ENCODE measurements at places on chromosomes 5 and 9.
A peak's percentile ranks its signal among the peaks of the same experiment; 100 is the strongest.

GRCh38 chr5:75706016-75706415, 11.2 kb downstream of the POC5 start:
- DNase-seq: no peak

DNA sequence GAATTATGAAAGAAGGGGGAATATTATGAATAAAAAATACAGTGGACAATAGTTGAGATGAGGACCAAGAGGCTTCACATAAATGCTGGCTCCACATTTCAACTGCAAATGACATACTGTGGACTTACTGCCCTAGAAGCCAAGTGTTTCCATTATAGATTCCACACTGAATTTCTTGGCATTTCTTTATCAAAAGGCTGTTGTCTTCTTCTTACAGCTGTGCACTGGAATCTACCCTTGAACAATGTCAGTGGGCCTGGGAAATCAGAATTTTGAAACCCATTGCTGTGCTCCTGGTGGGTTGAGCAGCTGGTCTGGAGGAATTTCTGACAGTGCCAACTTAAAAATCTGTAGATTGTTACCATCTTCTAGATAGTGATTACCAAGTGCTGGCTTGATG, 49.9 kb downstream of the TNC start:
- DNase-seq: no peak

DNA sequence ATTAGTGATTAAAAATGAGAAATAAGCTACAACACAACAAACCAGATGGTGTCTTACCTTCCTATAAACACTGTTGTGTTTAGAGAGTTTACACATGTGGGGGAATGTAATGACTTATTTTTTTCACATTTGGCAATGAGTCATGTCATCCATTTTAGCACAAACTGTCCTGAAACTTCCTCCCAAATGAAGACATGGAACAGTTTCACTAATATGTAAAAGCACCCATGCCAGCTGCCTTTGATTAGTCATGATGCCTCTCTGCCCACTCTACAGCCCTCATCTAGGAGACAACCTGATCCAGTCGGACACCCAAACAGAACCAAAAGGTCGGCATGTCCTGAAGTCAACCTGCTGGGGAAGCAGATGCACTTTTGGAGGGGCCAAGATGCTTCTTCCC, 98.2 kb downstream of the SEMA5A start:
- no peak for DNase-seq

DNA sequence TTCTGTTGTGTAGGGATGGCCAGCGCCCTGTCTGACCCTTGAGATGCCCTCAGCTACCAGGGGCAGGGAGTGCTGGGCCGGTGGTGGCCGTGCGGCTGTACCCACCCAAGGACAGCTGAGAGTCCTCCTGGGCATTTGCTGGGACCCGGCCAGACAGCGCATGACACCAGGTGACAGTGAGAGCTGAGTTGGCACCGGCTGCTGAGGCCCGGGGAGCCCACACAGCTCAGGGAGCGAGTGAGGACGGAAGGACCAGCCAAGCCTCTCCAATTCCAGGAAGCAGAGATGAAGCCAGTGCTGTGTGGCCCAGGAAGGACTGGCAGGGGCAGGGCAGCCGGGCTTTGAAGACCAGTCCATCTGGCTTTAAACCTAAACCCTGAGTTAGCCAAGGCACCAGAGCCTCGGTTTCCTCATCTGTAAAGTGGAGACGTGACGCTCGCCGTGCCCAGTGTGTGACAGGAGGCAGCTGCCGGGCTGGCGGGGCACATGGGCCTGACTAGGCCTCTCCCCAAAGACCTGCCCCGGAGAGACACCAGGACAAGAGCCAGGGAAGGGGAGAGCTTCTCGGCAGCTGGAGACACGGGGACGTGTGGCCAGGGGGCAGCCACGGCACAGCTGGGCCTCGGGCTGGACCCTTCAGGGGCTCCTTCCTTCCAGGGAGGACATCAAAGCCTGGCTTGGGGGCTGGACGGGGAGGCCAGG, 3.0 kb upstream of the AGPAT2 start:
- no peak for DNase-seq

DNA sequence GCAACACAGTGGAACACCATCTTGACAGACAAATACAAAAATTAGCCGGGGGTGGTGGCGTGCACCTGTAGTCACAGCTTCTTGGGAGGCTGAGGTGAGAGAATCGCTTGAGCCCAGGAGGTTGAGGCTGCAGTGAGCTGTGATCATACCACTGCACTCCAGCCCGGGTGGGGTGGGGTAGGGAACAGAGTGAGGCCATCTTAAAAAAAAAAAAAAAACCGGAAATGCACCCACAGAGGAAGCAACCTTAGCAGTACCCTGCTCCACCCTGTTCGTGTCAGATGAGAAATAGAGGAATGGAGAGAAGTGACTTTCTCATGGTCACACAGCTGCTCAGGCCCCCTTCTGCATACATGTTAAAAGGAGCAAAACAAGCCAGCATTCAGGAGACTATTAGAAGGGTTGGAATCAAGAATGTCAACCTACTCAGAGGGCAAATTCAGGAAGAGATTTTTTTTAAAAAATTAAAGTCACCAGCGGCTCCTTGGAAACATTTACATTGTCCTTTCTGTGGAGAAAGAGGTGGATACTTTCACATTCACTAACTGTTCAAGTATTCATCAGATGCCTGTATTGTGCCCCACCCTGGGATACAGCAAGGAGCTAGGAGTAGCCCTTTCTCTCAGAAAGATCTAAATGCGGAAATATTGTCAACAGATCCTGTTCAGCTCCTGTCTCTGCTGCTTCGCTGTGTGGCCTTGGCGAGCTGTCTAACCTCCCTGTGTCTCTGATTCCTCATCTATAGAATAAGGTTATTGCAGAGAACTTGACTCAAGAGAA, 41.0 kb downstream of the CYFIP2 start:
- peak; percentile 54 for DNase-seq

DNA sequence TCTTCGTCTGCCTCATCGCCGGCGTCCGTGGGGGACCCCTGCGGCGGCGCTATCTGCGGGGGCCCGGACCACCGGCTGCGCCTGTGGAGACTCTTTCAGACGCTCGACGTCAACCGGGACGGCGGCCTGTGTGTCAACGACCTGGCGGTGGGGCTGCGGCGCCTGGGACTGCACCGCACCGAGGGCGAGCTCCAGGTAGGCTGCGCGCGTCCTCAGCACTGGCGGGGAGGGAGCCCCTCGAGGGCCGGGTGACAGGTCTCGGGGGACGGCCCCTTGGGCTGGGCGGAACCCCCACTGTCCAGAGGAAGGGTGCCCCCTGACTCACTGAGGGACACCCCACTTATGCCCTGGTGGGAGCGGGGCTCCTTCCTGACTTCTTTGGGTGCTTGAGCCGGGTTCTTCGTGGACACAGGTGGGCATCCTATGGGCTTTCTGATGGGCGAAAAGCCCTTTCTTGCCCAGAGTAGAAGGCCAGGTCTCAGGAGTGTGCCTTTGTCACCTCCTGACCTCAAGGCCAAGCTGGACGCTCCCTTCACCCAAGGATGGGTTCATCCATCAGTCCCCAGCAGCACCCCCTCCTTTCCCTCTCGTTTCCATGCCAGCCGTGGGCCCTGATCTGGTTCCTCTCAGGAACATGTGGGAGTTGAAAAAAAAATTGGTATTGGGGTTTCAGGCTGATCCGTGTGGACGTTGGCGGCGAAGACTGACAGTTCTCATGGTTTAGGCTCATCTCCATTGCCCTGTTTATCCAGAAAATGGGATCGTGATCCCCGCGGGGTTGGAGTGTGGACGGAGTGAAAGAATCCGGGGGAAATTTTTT, 564 bp downstream of the SLC25A25 start:
- DNase-seq: peak; percentile 39

- DNase-seq: no peak
These were observed 260.6 kb upstream of the ANKRD55 start for GRCh38 chr5:56493766-56494165.

GRCh38 chr9:27355166-27355565, 58.2 kb upstream of the EQTN start:
- no peak for DNase-seq

DNA sequence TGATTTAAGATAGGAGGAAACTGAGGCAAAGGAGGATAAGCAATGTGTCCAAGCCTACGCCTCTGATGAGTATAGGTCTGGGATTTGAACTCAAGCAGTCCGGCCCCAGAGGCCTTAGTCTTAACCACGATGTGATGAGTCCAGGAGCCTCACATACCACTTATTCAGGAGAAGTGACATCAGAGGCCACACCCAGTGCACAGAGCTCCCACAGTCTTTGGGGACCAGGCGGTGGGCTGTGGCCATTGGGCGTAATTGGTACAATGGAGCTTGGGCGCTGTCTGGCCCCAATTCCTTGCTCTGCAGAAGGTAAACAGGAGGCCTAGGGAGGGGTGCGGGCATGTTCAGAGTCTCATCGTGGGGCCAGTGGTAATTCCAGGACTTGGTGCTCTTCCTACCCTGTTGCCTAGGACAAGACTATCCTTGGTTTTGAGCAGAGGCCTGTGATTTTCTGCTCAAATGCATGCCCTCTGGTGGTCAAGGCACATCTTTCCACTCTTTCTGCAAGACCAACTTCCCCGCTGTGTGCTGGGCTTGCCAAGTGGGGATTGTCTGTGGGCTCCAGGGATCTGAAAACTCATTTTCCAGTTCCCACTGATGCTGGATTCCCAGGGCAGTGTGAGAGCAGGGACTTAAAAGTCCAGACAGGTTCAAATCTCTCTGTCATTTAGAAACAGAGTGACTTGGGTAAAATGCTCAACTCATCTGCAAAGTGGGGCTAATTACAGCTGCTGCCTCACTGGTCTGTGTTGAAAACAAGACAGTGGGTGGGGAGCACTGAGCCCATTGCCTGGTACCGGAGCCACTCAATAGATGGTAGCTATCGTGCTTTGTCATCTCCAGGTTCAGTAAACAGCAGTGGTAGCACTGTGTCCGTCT, 15.8 kb downstream of the NDST1 start:
- peak; percentile 38 for DNase-seq

- no peak for DNase-seq
These were observed 8.7 kb downstream of the FAM193B start for GRCh38 chr5:177545487-177546257.

DNA sequence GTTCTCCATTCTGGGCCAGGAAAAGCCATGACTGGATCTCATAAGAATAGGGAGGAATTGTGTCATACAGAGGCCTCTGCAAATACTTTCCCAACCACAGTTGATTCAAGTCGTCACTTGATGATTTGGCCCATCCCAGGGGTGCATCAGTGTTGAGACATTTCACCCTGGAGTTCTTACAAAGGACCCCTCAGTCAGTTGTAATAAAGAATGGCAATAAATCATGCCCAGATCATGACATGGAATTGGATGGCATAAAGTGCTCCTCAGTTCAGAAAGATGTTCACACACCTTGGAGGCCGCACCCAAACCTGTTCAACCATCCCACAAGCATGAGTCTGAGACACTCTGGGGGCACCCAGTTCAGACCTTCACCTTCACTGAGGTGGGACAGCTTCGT, 168.1 kb downstream of the NR3C1 start:
- no peak for DNase-seq

- DNase-seq: no peak
These were observed 1020.4 kb upstream of the WWC1 start for GRCh38 chr5:167271081-167271480.

DNA sequence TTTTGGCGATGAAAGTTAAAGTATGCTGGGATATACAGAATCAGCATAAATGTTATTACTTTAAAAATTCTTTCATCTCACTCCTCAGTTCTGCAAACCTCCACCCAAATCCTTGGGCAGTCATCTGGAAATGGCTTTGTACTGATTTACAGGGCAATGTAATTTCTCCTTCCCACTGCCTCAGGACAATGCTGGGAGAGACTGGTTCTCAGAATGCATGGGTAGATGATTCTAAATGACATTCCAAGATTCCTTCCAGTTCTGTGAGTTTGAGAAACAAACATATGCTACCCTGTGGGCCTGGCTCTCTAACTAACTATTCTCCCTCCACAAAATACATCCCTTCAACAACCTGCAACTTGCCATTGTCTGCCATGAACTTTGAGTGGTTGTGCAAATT, 7.5 kb upstream of the PSAT1 start:
- DNase-seq: no peak

DNA sequence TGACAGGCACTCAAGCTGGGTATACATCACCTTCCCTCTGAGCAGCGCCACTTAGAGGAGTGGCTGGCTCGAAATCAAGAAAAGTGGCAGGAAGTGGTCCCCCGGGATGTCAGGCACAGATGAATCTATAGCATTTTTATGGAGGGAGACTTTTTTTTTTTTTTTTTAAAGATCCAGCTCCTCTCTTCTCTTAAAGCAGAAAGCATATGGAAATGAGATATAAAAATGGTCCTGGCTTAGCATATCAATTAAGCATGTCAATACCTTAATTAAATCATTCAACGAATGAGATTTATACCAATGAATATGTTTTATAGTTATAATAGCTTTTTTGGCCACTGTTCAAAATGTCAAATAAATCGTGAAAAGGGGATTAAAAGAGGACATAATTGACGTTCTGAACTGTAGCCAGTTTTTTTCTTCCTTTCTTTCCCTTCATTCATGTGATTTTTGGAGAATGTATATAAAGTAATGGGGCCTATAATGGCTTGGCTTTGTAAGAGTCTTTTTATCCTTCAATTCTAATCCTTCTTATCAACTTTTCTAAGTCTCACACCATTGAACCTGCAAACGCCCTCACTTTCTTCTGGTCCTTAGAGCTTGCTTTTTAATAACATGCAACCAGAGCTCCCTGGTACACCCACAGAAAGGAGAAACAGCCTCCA, 319.2 kb upstream of the PANK3 start:
- no peak for DNase-seq

- DNase-seq: no peak
These were observed 1.5 kb downstream of the ASS1 start for GRCh38 chr9:130446101-130446861.

- no peak for DNase-seq
These were observed 23.8 kb downstream of the EXOC3 start for GRCh38 chr5:466661-467310.

GRCh38 chr5:170206216-170206615, 26.6 kb upstream of the C5orf58 start:
- no peak for DNase-seq

- DNase-seq: no peak
These were observed 283.4 kb downstream of the PRELID2 start for GRCh38 chr5:145551714-145552113.

- DNase-seq: no peak
These were observed 7.7 kb downstream of the SPINK9 start for GRCh38 chr5:148343046-148343407.

DNA sequence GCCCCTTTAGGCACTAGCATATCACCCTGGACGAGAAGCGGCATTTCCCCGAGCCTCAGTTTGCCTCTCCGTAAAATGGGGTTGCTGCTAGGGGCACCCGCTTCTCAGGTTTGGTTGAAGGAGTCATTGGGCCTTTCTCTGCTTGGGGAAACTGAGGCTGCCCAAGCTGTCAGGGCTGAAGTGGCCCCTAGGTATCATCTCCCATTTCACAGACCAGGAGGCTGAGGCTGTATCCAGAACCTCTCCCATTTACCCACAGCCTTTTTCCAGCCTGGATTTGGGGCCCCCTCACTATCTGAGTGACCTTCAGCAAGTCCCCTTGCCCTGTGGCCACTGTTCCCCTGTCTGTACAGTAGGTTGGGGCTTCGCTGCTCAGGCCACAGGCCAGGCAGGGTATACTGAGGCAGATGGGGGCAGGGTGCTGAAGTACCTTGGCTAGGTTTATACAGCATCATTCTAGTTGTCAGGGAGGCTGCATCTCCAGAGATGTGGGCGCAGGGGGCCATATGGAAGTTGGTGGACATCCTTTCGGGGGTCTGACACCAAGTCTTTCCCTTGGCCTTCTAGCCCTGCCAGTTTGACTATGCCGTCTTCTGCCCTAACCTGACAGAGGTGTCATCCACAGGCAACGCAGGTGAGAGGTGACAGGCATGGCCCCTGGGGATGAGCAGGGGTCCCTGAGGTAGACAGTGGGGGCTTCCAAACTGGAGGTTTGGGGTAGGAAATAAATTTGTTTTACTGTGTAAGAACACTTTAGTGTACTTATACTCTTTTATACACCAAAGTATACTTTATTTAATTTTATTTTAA, 7.9 kb downstream of the FPGS start:
- no peak for DNase-seq
